Activated CD8-positive, alpha-beta memory T cell treated with anti-CD3 and anti-CD28 coated beads for 48 hours (primary cell): ENCODE measurements at places on chromosomes 7 and 10.
A peak's percentile ranks its signal among the peaks of the same experiment; 100 is the strongest.

DNA sequence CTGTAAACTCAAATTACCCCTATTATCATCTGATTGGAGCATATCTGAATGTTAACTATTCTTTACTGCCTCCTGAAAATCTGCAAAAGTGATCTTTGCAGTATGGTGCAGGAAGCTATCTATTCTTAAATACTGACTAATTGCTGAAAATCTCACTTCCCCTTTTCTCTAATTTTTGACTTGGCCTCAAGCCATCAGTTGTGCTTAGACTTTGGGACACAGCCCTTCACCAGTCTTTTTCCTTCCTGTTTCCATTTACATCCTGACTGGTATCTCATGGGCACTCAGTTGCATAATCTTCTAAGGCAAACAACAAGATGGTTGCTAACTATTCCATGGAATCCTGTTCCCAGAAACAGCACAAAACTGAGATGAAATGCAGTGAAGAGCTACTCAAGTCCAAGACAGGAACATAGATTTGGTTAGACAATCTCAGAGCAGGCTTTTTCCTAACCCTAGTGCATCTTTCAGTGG is 228.5 kb downstream of the SORCS1 start:
- DNase-seq = no peak

DNA sequence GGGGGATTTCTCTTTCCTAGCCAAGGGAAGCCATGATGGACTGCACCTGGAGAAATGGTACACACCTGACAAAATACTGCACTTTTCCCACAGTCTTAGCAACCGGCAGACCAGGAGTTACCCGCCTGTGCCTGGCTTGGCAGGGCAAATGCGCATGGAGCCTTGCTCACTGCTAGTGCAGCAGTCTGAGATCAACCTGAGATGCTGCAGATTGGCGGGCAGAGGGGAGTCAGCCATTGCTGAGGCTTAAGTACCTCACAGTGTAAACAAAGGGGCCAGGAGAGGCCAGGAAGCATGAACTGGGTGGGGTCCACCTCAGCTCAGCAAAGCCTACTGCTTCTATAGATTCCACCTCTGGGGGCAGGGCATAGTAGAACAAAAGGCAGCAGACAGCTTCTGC is 49.4 kb downstream of the OR13A1 start:
- no peak for DNase-seq

- DNase-seq = peak; percentile 22
Measured at GRCh38 chr10:96395931-96396877, 37.4 kb upstream of the OPALIN start.

- DNase-seq = no peak
Measured at GRCh38 chr10:93218386-93218785, 144.7 kb downstream of the CYP26A1 start.

- DNase-seq = no peak
Measured at GRCh38 chr10:3829156-3830050, 44.4 kb upstream of the KLF6 start.

GRCh38 chr7:87541648-87542047 is 59.0 kb downstream of the ABCB1 start:
- no peak for DNase-seq

DNA sequence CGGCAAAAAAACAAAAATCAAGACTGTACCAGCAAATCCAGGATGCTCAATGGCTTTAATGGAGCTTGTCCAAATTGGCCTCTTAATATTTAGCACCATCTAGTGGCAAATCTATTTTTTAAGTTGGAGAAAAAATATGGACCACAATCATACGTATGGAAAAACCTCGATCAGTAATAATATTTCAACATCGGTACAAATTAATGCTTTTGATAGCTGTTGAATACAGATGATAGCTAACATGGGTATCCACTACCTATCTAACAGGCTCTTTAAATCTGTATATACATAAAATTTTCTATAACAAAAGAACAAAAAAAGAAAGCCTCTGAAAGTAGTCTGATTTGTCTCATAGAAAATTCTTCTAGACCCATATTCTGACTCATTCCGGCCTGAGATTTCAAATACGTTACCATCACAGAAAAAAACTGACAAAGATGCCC is 29.2 kb downstream of the COA1 start:
- DNase-seq = no peak

DNA sequence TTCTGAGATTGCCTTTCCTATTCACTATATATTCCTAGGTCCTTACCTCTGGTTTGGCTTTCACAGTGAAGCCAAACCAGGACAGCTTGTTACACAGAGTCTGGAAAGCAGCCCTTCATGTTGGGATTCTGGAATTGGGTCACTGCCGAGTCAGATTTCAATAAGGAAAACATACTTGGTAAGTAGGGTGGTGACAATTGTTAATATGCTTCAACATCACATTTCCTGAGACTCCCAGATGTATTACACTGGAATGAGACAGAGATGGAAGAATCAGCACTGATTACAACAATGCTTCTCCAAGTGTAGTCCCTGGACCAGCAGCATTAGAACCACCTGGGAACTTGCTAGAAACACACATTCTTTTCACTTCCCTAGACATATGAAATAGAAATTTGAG is 268.9 kb upstream of the SEMA3C start:
- no peak for DNase-seq

GRCh38 chr10:35172146-35172545 is 45.5 kb downstream of the CREM start:
- DNase-seq = no peak

- no peak for DNase-seq
Measured at GRCh38 chr7:78172933-78173591, 374.5 kb downstream of the PHTF2 start.

GRCh38 chr10:55630491-55631056 is 730.5 kb downstream of the ZWINT start:
- DNase-seq = no peak

GRCh38 chr7:98745722-98746318 is 124.0 kb downstream of the TMEM130 start:
- DNase-seq = peak; percentile 47

GRCh38 chr10:47076949-47077361 is 165.7 kb downstream of the PTPN20 start:
- no peak for DNase-seq

DNA sequence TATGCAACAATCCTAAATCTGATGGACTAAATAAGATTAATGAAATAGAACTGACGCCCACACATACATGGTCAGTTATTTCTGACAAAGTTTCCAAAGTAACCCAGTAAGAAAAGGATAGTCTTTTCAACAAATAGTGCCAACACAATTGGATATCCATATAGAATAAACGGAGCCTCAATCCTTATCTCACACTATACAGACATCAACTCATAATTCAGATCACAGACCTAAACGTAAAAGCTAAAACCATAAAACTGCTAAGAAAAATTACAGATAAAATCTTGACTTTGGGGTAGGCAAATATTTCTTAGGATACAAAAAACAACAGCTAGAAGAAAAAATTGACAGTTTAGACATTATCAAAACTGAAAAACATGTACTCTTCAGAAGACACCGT is 8.5 kb downstream of the CACUL1 start:
- DNase-seq = no peak

DNA sequence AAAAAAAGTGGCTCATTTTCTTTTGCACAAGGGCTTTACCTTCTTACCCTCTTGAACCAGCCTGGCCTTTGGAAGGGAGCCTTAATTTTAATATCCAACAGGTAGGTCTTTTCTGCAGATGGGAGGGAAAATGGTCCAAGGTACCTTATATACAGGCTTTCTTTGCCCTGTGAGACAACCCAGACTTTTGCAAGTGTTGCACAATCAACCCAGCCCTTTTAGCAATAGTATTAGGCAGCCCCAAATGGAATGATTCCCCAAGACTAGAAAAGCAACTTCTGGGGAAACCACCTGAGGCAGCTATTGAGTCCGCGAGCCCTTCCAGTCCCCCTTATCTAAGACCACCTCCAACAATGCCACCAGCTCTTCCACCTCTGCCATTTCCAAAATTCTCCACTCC is 1138.3 kb downstream of the XPNPEP1 start:
- DNase-seq = no peak

GRCh38 chr10:25758041-25758457 is 176.0 kb upstream of the MYO3A start:
- DNase-seq = no peak

- no peak for DNase-seq
Measured at GRCh38 chr10:54900584-54900983, 99.6 kb upstream of the PCDH15 start.

DNA sequence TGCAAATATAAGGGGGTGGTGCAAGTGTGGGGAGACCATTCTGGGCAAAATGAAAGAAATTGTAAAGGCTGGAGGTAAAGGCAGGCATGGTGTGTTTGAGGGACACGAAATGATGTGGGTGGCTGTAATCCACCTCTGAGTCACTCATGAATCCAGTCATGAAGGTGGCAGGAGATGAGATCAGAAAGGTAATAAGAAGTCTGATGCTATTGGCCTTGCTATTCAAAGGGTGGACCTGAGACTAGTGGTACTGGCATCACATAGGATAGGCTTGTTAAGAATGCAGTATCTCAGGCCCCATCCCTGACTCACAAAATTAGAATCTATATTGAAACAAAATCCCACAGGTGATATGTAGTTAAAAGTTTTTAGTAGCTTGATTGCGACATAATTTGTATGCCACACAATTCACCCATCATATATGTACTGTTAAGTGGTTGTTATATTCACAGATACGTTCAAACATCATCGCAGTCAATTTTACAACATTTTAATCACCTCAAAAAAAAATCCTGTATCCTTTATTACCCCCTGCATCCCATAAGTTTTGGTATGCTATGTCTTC is 85.6 kb downstream of the ST8SIA6 start:
- no peak for DNase-seq

DNA sequence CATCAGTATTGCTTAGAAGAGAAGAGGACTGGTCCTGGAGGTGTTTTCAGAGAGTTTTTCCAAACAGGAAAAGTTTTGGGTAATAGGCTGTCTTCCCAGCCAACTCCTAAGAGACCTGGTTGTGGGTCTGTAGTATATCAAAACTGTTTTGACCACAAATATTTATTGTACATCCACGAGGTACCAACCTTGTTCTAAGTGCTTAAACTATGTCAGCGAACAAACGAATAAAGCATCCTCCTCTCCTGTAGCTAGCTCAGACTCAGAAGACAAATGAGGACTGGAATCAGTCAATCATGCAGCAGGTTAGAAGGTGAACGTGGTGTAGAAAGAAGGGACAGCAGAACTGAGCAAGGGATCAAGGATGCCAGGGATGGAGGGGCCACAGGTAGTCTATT is 61.6 kb upstream of the MKI67 start:
- no peak for DNase-seq

DNA sequence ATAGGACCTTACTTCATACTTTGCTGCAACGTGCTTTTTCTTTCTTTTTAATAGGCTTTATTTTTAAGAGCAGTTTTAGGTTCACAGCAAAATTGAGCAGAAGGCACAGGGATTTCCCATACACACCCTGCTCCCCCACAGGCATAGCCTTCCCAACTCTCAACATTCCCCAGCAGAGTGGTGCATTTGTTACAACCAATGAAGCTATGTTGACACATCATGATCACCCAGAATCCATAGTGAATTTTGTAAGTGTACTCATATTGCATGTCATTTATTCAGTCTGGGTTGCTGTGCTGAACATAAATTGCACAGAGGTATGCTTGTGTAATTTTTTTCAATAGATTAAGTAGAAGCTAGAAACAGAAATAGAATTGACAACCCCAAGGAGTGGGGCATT is 327.3 kb downstream of the INHBA start:
- no peak for DNase-seq

DNA sequence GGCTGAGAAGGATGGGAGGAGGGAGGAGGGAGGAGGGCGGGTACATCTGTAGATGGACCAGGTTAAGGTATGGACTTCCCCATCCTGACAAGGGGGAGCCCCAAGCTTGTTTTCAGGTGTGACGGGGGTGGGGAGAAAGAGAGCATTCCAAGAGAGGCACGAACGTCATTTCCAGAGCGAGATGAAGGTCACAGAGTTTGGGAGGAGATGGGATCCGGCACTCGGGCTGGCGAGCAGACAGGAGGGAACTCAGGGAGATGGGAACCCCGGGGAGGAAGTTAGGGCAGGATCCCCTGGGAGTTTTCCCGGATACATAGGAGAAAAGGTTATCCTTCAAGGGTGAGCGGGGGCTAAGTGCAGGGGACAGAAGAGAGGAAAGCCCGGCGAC is 118.8 kb downstream of the CUX1 start:
- DNase-seq = no peak

- DNase-seq = no peak
Measured at GRCh38 chr7:138776166-138776833, 21.5 kb upstream of the TMEM213 start.

DNA sequence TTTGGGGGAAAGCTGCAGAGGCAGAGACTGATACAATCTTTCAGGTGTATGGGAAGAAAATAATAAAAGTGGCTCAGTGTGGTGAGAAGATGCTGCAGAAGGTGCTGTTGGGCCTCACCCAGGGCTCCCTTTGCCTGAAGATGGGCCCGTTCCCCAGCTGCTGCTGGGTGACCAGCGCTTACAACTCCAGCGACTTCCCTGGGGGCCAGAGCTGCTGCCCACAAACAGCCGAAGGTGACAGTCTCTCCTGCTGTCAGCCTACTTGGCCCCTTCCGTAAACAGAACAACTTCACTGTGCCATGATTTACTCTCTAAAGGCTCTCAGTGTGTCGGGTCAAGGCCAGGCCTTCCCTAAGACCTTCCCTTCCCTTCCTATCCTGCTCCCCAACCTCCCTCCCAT is 93.6 kb upstream of the PCBD1 start:
- DNase-seq = no peak

- DNase-seq = no peak
Measured at GRCh38 chr7:155722118-155722517, 77.7 kb downstream of the RBM33 start.

DNA sequence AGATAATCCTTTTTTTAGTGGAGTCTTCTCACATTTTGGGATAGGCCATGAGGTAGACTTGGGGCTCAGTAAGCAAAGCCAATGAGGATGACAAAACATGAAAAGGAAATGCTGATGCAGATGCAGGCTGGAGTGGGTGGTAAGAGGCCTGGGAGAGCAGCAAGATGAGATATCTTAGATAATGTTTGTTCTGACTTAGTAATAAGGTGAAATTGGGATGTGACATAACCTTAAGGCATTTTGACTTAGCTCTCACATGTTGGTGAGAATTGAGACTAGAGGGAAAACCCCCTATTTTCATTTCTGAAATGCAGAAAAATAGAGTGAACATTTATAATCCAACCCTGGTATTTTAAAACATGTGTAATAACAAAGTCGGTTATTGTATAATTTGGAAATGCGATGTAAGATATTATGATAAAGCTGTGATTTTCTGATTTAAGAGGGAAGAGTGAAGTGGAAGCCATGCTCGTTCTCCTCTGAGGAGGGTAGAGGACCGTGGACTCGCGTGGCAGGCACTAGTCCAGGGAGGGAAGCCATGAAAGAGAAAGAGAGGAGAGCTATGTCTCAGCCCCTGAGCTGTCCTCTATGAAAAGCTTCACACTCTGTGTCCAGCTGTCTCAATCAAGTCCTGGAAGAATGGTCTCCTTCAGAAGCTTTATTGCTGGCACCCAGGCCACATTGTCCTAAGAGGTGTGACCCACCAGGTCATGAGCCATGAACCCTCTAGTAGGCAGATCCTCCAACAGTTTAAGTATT is 57.3 kb downstream of the ST7 start:
- no peak for DNase-seq

GRCh38 chr7:101951757-101952156 is 134.3 kb downstream of the CUX1 start:
- no peak for DNase-seq

- DNase-seq = no peak
Measured at GRCh38 chr7:66099232-66099550, 15.5 kb upstream of the CRCP start.

GRCh38 chr7:131188367-131189339 is 139.0 kb upstream of the MKLN1 start:
- peak; percentile 23 for DNase-seq
